ENCODE measurements at places on chromosomes 13 and 19.

DNA sequence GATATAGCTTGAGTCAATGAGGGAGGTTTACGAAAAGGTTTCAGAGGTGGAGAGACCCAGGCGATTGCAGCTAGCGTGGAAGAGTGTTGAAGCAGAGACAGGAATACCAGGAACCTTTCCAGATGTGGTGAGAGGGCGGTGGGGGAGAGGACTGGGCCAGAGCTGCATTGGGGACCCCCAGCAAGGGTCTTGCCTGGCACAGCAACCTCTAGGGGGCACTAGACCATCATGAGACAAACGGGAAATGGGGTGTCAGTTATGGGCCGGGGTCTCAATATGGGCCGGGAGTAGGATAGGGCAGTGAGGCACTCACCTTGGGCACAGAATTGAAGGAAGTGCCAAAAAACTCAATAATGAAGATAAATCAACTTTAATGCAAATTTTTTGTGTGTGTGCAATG, 2.1 kb upstream of the LRP3 start:
- DNase-seq = no peak

GRCh38 chr19:37845932-37846331, 60.5 kb downstream of the WDR87 start:
- no peak for DNase-seq

GRCh38 chr13:35342440-35342839, 134.0 kb downstream of the MAB21L1 start:
- no peak for DNase-seq

DNA sequence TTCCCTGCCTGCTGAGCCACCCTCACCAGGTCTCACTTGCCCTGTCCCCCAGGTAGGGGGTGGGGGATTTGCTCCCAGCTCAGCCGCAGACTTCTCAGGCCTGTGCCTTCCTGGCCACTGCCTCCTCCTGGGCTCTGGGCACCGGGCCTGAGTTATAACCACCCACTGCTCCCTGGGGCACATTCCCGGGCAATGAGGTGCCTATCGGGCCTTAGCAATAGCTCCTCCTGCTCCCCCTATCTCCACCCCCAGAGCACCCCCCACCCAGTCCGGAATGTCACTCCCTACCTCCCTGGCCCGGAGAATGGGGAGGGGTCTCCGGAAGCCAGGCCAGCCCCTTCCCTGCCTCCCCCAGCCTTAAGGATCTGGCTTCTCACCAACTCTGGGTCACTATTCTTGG, at the start of gene KLK5:
Gene KLK5, minus strand, starts transcription at position 129 of the 400 bp plus-strand sequence. CDS start 381 bp downstream, outside the sequence.
- no peak for DNase-seq

DNA sequence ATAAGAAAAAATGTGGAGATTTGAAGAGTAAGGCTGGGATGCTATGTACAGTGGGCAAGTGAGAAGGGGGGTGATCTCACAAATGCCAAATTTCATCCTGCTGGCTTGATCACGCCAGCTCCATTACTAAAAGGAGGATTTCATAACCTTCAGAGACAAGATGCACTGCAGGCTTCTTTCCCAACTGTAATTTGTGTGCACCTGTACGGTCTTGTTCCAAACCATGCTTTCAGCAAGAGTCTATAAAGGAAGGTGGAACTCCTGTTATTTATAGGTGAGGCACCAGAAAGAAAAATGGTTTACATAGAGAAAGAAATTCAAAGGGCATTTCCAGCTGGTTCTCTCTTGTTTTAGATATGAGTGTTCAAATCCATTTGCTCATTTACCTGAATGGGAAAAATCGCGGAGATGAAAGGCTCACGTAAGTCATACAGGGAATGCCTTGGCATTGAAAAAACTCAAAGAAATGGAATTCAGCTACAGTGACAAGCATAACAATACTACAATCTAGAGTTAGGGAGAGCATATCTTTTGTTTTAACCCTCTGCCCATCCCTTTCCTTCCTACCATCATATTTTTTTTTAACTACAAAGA, 13.3 kb downstream of the EFNB2 start:
- DNase-seq = no peak

DNA sequence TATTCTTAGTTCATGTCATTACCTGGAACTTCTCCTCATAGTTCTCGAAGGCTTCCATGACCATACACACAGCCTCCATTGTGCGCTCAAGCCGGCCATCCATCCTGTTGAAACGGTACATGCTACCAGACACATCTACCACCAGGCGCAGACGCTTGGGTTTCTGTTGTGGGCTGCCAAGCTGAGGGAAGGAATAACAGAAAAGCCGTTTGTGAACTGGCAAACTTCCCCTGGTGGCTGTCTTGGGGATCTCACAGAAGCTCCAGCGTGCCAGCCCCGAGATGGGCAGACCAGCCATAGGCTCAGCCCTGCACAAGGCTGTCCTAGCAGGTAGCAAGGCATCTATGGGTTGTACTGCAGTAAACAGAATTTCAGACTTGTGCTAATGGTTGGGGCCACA, 130.1 kb downstream of the RGCC start:
- no peak for DNase-seq

DNA sequence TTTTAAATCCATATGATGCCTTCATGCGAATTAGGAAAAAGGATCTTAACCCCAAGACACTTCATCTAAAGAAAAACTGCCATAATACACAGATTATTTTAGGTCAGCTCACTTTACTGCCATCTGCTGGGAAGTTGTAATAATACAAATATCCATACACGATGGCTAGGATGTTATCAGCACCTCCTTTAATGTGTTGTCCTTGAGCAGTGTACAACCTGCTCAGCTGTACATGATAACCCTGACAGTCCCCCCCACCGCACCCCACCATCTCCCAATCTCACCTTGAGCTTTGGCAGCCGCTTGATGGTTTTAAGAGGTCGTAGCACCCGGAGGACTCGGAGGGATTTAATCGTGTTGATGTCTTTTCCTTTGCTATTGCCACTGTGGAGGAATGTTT, 112.2 kb downstream of the IER2 start:
- DNase-seq = peak; percentile 48

DNA sequence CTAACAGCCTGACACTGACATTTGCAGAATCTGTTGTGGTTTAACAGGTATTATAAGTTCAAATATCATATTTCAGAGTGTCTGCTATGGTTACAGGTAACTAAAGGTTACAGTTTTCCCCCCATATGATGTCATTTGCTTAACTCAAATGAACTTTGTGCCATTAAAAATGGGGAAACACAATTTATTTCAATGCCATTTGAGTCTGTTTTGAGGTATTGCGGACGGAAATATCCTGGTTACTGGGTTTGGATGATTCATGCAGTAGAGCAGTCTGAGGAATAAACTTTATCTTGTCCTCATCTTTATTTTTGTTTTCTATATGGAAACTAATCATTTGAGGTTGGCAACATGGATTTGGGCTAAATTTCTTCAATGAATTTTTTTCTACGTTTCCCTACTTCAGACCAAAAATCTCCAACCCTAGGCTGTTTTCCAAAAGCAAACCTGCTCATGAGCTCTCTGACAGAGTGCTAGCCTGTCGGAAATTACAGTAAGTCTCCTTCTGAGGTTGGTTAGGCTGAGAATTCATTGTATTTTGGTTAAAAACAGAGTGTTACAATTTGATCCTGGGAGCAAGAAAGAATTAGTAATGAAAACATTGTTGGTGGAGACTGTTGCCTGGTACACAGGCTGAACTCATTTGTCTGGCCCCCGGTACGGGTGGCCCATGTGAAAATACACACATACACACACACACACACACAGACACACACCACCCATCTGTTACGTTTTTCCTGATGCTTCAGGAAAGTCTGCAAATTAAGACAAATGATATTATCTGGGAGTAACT, 66.1 kb downstream of the AKAP11 start:
- DNase-seq = no peak

DNA sequence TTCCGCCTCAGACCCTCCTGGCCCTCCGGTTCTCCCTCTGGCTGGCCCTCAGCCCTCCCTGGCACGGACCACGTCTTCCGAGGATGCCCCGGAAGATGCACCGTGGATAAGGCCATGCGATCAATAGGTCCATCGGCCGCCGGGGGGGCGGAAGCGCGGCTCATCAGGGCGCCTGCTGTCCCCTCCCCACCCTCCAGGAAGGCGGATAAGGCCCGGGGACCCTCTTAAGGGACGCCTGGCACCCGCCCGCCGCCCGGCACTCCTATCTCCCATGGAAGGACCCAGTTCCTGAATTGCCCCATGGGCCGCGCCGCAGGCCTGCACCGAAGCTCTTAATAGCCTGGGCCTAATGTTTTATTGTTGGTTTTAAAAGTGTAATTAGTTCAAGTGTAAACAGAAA, 46.2 kb upstream of the TCF3 start:
- no peak for DNase-seq

DNA sequence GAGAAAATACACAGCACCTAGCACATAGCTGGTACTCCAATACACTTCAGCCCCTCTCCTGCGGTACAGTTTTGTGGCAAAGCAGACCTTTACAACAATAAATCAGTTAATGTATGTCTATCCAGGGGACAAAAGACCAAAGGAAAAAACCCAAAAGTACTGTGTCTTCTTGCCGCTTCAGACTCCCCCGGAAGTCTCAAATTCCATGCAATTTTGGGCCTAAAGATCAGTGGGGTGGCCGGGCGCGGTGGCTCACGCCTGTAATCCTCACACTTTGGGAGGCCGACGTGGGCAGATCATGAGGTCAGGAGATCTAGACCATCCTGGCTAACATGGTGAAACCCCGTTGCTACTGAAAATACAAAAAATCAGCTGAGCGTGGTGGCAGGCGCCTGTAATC, 16.2 kb downstream of the CARS2 start:
- no peak for DNase-seq

DNA sequence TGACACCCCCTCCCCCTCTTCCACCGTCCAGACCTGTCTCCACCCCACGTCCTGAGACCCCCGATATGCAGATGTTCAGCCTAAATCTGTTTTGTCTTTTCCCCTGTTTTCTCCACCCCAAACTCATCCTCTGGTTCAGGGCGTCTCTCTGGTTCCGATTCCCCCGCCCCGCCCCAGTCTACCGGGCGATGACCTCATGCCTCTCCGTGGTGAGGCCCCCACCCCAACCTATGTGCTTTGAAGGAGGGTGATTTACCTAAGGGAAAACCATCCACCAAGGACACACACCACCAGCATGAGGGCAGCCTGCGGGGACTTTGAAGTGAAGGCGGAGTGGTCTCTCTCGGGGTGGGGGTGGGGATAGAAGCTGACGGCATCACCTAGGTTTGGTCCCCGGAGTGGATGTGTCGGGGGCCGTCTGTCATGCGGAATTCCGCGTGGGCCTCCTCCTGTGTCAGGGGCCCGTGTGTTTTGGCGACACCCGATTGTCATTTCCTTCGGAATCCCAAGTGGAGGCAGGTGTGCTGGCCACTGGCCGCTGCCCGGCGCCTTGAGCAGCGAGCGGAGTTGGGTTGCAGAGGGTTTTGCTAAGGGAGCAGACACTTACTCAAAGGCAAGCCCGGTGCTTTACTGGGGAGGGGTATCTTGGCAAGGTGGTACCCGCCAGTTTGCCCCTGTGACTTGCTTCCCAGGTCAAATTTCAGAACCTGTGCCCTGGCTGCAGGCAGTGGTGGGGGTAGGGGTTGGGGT, 1.4 kb downstream of the FZR1 start:
- no peak for DNase-seq

- no peak for DNase-seq
Observed at GRCh38 chr19:4913996-4914735, 4.9 kb downstream of the UHRF1 start.

DNA sequence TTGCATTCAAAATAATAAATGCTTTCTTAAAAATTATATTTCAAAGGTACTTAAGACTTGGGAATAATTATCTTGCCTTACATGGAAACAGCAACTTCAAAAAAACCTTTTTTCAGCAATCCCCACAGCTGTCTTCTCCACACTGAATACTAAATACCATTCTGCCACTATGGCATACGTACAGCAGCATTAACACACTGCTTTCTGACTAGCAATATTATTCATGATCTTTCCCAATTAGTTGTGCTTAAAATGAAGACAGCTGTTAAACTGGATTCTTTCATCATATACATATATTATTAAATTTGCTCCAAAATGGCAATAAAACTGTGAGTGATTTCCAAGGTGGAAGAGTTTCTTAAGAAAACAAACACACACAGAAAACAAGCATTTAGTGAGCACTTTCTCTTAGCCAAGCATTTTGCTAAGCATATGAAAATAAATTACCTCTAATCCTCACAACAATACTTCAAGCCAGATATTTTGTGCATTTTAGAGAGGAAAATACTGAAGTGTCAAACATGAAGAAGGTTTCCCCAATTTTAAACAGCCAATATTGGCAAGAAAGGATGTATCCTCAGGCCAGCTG, 609.5 kb downstream of the SLITRK1 start:
- DNase-seq = no peak

DNA sequence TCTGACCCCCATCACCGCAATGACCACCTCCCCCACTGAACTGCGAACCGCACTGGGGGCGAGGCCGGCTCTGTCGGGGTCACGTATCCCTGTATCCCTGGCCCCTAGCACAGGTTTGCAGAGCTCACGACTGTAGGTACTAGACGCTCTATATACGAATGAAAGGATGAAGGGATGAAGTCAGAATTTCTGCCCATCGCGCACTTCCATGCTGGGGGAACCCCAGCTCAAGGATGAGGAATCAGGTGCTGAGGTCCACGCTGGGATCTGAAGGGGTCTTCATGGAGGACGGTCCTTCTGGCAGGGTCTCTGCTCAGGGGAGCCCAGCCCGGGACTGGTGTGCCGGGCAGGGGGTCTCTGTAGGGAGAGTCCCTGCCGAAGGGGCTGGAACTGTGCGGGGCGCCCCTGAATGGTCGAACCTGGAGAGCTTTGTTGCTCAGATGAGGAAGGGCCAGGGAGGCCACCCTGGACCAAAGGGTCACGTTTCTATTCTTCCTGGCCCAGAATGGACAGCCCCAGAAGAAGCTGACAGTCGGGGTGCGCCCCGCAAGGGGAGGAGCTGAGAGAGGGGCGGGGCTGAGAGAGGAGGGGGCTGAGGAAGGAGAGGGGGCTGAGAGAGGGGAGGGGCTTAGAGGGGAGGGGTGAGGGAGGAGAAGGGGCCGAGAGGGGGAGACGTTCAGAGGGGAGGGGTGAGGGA, 37.9 kb upstream of the SEMA6B start:
- no peak for DNase-seq

DNA sequence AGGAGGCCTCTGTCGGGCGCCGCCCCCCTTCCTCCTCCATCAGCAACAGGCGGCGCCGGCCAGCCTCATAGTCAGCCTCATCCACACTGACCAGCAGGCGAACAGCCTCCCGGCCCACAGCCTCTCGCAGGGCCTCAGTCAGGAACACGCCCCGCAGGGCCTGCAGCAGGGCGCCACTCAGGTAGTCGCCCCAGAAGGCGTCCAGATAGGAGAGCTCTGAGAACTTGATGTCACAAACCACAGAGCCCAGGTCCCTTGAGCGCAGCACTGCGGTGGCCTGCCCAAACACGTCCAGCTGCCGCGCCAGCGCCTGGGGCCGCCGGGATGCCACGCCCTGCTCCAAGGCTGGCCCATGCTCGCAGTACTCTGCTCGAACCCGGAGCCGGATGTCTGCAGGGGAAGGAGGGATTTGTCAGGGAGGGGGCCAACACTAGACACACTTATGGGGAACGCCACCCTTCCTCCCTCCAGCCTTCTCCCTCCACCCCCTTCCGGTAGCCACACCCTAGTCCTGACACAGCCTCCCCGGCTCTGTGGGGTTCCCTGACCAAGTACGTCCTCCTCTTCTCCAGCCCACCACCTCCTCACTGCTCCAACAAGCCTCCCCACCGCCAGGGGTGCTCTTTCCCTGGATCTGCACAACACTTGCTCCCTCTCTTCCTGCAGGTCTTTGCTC, 17.9 kb downstream of the DEDD2 start:
- no peak for DNase-seq

Measured in AG10803 (cell line).